ENCODE measurements at places on chromosomes 4 and X.

DNA sequence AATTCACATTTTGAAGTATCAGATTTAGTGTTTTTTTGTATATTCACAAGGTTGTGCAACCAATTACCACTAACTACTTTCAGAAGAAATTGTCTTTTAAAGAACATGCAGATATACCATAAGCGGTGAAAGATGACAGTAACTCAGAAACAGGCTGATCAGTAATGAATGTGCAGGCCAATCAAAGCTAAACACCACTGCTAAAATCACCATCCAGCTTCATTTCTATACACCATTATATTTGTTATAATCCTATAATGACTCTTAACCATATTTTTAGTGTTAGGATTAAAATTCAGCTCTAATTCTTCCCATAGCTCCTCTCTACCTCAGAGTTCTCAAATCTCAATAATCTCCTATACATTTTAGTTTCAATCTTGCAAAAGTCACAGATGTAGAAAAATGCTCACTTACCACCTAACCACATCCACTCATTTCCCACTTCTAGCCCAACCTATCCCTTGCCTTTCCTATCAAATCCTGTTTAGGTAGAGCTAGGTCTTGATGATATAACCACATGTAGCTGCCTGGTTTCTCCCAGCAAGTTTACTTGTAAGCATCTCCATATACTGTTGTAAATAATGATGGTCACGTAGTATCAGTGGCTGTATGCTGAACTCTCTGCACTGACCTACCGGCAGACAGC is 16.6 kb downstream of the COQ2 start:
- no peak for DNase-seq

- no peak for DNase-seq
These were observed 336.8 kb upstream of the CLNK start for GRCh38 chr4:11021333-11021732.

DNA sequence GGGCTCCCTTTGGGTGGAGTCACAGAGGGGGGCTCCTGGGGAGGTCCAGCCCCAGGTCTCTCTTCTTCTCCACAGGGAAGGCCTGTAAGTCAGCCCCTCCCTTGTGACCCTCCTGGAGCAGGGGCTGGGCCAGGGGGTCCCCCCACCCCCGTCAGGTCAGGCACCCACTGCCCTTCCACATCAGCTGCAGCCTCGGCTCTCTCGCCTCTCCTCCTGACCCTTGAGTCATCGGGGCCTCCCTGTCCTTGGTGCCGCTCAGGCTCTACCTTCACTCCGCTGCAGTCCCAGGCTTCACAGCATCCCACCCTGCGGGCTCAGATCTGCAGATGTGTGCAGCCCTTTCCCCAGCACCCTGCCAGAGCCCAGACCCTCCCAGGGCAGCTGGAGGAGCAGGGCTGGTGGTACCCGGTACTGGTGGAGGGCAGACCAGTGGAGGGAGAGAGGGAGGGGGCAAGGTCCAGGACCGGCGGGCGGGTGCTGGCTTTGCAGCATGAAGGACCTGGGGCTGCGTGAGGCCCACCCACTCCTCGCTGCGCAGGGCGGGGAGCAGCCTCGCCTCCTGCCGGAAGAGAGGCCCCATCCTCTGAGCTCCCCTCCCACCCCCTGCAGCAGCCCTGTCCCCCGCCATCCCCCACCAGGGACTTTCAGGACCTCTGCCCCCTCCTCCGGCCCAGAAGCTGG is 117.1 kb downstream of the FAM53A start:
- DNase-seq, result no peak

DNA sequence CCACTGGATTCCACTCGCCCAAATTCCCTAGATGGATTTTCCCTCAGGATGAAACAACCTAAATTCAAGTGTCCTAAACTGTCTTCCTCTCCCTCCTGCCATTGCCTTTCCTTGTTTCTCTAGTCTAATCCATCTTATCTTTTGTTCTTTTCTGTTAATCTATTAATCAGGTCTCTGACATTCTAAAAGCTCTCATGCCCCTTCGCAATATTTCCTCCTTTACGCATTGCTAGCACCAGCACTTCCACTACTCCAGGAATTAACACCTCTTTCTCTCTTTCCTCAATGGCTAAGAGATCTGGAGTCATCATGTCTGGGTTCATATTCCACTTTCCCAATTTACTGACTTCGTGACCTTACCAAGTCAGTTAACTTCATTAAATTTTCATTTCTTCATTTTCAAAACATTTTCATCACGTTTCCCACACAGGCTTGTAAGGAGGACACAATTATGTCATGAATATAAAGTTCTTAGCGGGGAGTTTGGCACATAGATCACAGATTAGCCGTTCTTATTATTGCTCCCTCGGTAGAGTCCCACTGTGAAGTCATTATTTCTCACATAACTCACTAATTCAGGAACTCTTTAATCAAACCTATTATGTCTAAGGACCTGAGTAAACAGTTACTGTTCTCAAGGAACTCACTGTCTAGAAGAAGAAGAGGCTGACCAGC is 45.3 kb downstream of the FAT4 start:
- DNase-seq, result no peak

- no peak for DNase-seq
These were observed 1209.7 kb upstream of the PABPC4L start for GRCh38 chr4:135411251-135411650.
